ENCODE measurements at places on chromosomes 4 and X.

GRCh38 chr4:61251129-61251528, 51.0 kb downstream of the ADGRL3 start:
- no peak for DNase-seq

DNA sequence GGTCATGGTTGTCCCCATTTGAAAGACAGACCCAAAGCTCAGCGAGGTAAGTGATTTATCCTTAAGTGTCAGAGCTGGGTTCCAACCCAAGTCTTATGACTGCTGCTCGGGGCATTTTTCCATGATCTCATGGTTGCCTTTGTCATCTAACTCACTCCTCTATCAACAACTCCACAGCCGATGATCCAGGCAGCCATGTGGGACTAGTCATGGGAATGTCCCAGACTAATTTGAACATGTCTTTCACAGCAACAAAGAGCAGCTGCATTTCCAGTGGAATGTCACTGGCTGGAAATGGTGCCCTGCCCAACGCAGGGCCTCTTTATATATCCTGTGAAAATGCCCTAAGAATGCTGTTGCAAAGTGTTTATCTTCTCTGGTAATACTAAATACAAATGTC, 284.8 kb upstream of the PPARGC1A start:
- DNase-seq = no peak

GRCh38 chr4:110059556-110060191, 138.7 kb downstream of the ELOVL6 start:
- DNase-seq = peak; percentile 9

DNA sequence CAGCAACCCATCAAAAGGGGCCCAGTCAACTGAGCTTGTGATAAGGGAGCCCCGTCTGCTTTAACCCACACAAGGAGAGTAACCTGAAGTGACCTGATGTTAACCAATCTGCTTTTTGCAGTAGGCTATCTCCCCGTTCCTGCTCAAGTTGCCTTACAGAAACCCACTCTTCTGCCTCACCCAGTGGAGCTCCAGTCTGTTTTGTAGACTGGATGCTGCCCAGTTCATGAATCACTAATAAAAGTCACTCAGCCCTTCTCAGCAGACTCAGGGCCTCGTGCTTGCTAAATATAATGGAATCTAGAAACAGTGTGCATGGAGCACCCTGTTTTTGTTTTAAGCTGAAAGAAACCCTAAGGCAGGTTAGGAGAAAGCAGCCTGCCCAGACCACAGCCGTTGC, 312.3 kb downstream of the FBXW7 start:
- DNase-seq = no peak

DNA sequence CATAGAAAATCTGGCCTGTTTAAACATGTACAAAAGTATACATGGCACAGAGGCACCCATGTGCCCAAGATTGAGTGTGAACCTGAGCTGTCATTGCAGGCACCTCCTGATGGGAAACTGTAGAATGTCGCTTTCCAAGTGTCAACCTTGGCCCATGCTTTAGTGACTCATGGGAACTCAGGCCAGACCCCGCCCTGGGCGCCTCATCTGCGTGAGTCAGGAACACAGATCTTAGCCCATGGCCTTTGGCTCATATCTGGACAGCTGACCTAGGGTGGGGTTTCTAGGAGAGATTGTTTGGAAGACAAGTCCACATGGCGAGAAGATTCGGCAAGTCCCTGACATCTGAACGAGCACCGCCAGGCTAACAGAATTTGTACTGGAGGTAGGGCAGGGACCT, 50.0 kb downstream of the CYTL1 start:
- DNase-seq = no peak

DNA sequence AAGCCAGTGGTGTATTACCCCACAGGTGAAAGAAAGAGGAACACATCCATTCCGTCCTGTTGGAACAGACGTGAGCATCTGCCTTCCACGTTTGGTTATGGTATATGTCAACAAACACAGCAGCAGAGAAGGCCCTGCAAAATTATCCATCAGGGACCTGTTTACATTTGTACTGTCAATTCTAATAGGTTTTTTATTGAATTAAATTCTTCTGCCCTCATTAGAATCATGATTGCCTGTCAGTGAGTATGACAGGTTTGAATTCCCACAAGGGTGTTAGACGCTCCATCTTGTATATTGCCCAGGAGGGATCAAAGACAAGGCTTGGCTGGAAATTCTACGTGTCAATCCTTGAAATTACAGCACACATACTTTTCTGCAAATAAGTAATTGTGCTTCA, 339.9 kb upstream of the NOCT start:
- DNase-seq = no peak

DNA sequence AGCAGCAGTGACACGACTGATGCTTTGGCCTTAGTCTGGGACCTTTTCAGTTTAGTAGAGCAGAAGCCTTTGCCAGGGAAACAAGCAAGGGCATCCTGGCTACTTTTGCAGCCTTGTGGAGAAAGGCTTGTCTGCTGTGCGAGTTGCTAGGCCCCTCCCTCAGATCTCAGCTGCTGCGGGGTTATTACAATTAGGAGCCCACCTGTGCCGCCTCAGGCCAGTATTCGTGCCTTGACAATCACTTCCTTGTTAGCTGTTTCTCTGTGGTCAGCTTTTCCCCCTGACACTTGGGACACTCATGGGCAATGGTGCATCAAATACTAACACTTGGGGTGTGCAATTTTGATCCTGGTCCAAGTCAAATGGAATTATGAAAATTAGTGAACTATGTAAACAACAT, 67.9 kb downstream of the SH2D1A start:
- no peak for DNase-seq

DNA sequence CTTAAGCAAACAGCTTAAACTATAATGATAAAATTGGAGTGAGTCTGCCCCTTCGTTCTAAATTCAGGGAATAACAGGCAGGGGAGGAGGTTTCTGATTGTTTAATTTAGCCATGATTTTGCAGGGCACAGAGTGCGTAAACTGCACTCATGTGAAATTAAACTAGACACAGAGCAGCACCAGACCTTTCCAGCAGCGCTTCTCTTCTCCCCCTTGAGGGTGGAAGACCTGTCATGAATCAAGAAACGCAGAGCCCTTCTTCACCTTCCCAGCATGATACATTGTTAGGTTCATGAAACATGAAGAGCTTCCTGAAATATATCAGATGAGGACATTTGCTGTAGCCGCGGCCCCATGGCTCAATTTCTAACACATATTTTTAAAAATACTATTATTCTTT, 63.1 kb downstream of the FAM114A1 start:
- no peak for DNase-seq

DNA sequence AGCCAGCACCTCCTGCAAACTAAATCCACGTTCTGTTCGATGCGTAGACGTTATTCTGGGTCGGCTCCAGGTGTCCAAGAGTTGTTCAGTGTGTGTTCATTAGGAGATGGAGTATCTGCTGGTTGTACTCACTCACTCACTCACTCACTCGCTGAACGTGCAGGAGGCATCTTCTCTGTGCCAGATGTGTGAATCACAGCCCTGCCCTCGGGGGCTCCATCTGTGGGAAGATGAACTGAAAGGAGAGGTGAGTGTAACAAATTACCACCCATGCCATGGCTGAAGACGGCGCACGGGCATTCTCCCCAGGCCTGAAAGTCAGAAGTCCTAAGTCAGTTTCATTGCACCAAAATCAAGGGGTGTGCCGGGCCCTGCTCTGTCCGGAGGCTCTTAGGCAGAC, 16.1 kb downstream of the NSG1 start:
- no peak for DNase-seq

- peak; percentile 84 for DNase-seq
Observed at GRCh38 chr4:153142700-153143438, 61.4 kb upstream of the TRIM2 start.

DNA sequence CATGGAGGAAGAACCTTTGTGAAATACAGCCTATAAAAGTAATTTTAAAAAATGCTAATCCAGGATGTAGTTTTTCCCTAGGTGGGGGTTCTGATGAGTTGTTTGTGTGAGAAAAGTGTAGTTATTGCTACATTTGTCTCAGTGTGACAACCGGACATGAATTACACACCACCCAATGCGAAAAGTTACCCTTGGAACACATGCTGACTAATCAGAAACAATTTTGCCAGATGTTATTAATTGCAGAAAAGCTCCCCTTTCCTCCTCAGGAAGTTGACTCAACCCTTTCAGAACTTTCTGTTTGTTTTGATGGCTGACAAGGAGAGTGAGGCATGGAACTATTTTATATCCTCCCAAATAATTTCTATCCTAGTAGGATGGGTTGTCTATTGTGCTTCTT, 38.1 kb upstream of the EDA2R start:
- DNase-seq = no peak

- DNase-seq = no peak
Observed at GRCh38 chrX:71573590-71573989, 4.6 kb upstream of the GCNA start.

GRCh38 chrX:134622056-134622812, 36.0 kb downstream of the PLAC1 start:
- DNase-seq = no peak

DNA sequence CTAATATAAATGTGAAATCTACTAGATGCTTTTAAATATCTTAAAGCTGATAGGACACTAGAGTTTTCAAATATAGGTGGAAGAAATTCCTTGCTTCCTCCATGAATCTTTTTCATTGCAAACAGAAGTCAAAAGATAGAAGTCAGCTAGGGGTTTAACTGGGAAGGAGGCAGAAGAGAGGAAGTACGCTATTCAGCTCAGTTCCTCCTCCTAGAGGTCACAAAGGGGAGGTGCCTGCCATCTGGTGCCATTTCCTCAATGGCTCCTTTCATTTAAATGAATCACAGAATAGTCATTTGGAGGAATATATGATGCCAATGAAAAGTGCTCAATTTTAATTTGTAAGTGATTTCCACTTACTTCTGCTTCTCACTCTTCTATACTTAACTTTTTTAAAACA, 8.5 kb downstream of the COL25A1 start:
- DNase-seq = no peak

DNA sequence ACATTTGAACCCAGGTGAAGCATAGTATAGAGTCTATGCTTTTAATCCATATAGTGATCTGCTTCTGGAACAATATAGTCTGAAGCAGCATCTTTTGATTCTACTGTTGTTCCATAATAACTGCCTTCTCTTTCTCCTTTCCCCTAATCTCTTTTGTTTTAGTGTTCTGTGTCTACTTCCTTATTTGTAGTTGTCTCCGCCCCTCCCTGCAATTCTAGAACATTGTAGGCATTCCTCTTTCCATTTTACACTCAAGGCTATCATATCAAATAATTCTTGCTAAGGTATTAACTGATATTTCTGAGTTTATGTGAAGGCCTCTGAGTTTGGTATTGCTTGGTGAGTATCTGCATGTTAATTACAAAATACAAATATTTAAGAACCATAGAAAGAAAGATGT, 11.6 kb downstream of the BLTP1 start:
- no peak for DNase-seq

- no peak for DNase-seq
Observed at GRCh38 chrX:125810856-125811255, 355.2 kb downstream of the DCAF12L2 start.

- peak; percentile 73 for DNase-seq
Observed at GRCh38 chr4:38162240-38162784, 202.1 kb downstream of the PTTG2 start.

GRCh38 chr4:77284036-77284435, 127.0 kb downstream of the CCNG2 start:
- no peak for DNase-seq

DNA sequence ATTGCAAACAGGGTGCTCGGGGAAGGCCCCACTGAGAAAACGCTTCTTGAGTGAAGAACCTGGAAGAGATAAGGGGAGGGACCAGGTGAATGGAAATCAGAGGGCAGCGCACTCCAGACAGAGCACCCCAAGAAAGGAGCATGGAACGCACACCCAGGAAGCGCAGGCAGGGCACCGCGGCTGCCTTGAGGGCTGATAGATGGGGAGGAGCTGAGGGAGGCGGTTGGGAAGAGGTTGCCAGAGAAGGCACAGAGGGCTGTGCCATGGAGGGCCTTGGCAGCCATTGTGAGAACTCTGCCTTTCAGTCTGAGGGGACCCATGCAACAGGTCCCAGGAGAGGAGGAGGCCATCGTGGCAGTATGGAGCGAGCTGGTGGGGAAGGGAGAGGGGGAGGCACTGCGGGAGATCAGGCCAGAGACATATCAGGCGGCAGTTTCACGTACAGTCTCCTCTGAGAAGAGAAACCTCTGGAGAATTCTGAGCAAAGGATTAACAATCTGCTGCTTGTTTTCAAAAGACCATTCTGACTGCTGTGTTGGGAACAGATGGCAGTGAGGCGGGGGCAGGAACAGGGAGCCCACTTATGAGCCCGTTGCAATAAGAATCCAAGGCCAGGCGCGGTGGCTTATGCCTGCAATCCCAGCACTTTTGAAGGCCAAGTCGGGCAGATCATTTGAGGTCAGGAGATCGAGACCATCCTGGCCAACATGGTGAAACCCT, 83.7 kb downstream of the PCYT1B start:
- DNase-seq = no peak

DNA sequence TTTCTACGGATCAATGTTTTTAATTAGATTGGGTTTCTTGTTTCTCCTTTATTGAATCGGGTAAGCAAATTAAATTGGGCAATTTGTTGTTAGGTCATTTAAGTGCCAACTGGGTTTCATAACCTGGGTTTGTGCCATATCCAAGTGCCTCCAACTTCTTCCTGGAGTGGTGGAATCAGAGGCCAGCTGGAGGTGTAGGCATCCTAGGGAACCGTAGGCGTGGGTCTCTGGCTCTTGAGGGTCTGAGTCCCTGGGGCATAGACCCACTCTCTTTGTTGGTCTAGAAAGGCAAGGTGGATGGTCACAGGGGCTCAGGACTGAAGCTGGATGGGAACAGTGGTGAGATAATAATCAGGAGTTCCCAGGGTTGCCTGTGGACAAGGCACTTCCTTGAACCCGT, 18.3 kb downstream of the CNGA2 start:
- no peak for DNase-seq

- no peak for DNase-seq
Observed at GRCh38 chr4:38923746-38924145, 56.1 kb downstream of the FAM114A1 start.

GRCh38 chr4:1566838-1567518, 117.1 kb downstream of the FAM53A start:
- DNase-seq = peak; percentile 64

DNA sequence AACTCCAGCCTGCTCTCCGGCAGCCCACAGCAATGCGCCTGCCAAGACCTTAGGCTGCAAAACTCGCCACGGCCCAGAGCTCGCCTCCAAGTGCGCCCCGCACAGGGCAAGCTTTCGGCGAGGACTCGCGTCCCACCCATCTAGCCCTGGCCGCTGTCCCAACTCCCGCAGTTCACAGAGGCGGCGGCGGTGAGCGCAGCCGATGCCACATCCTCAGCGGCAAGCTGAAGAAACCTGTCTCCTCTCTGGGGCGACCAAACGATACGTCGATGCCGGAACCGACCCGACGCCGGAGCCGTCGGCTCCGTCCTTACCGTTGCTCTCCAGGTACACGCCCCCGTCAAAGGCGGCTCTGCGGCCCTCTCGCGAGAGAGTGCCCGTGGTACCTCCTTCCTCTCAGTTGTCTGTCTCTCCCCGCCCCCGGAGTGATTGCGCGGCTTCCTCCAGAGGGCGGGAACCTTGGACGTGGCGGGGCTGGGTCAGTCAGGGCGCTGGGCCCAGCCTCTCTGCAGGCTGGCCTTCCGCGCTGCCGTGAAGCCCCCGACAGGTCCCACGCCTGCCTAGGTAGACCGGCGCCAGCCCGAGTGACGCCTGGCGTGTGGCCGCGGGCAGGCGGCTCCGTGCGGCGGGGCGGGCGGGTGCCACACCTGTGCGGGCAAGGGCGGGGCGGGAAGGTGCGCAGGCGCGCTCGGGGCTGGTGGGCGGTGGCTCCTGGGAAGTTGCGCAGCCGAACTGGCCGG, 380 bp upstream of the RAB33B start:
- peak; percentile 98 for DNase-seq

Measured in pancreas (tissue), 10 donors.